Mesenteric fat pad (tissue), 1 donor: ENCODE measurements at places on chromosomes 13 and 19. TPM values are rescaled to one million over a fixed set of nuclear protein-coding genes. Genes with fewer than 3 reads are reported as not detected.

Gene PCP2
- total RNA-seq = not detected

Gene KCNJ14
- total RNA-seq = 1.0 TPM

Gene C5AR1
- total RNA-seq = 135 TPM

Gene THSD8
- total RNA-seq = 2.1 TPM

Gene CCDC8
- 2.9 TPM for total RNA-seq

Gene ZNF723
- not detected for total RNA-seq

Gene PPP1R13L
- 17.6 TPM for total RNA-seq

Gene LYPD3
- total RNA-seq = 3.0 TPM

Gene CABP5
- not detected for total RNA-seq

Gene TYROBP
- total RNA-seq = 201 TPM

Gene LILRA1
- 3.7 TPM for total RNA-seq

Gene ERCC5
- 43.8 TPM for total RNA-seq

Gene APOC1
- total RNA-seq = 32.3 TPM

Gene GFY
- total RNA-seq = not detected

Gene COX7A1
- total RNA-seq = 273 TPM

Gene CDX2
- 0.45 TPM for total RNA-seq

Gene NUDT19
- 11.3 TPM for total RNA-seq

Gene LENG1
- 4.4 TPM for total RNA-seq

Gene ACP7
- total RNA-seq = not detected
